Colonic mucosa (tissue), 4 donors: ENCODE measurements at places on chromosomes 6 and 20.
A peak's percentile ranks its signal among the peaks of the same experiment; 100 is the strongest.

GRCh38 chr6:131995917-131996316 lies 44.7 kb upstream of the CCN2 start:
- H3K27me3 ChIP-seq: no peaks in the 10 kb centered on the region
- no peak overlapping the region for H3K27ac ChIP-seq
- no peak for DNase-seq
- H3K4me3 ChIP-seq: no peak overlapping the region
- no peaks in the 10 kb centered on the region for H3K4me1 ChIP-seq

DNA sequence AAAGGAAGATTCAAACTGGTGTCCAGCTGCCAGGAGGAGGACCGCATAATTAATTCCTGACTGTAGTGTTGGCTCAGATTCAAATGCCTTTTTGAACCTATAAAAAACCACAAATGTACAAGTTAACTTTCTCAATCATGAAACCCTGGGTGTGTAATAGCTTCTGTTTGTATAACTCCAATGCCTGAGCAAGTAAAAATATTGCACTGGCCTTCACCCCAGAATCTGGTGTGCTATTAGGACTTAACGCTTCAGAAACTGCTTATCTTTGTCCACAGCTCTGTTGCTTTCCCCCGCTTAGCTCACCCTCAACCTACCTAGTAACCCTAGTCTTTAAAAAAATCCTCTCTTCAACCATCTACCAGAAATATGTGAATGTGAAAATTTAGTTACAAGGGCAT lies 119.1 kb upstream of the MAP7 start:
- no peak overlapping the region for H3K4me3 ChIP-seq
- DNase-seq: no peak
- H3K27ac ChIP-seq: peak overlapping the region; percentile 35
- H3K27me3 ChIP-seq: no peaks in the 10 kb centered on the region
- H3K4me1 ChIP-seq: no peaks in the 10 kb centered on the region

GRCh38 chr6:1390133-1390945 lies 963 bp downstream of the FOXF2 start:
- DNase-seq: no peak
- peaks cover 82% of the 10 kb centered on the region for H3K27me3 ChIP-seq
- H3K27ac ChIP-seq: peak overlapping the region; percentile 3
- H3K36me3 ChIP-seq: no peaks in the 10 kb centered on the region

- H3K4me1 ChIP-seq: no peaks in the 10 kb centered on the region
- H3K4me3 ChIP-seq: no peak overlapping the region
- no peaks in the 10 kb centered on the region for H3K36me3 ChIP-seq
Measured at GRCh38 chr6:63910863-63911551, 275.4 kb downstream of the PHF3 start.

DNA sequence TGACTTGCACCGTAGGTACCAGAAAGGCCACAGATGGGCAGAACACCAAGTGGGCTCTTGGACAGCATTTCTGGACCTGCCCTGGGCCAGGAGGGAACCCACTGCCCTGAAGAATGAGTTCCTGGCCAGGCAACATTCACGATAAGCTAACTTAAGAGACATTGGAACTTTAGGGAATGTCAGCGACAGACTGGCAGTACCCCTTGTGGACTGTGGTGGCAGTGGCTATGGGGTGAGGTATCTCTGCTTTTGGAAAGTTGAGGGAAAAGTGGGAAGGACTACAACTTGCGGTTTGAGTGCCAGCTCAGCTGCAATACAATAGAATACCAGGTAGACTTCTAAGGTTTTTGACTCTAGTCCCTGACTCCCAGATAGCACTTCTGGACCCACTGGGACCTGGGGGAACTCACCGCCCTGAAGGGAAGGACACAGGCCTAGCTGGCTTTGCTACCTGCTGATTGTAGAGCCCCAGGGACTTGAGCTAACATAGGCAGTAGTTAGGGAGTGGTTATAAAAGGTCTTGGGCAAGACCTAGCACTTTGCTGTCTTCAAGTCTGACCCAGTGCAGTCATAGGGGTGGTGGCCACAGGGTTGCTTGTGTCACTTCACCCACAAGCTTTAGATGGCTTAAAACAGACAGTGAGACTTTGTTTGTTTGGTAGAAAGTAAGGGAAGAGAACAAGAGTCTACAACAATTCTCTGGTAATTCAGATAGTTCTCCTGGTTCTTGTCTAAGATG lies 617.6 kb downstream of the COL12A1 start:
- no peaks in the 10 kb centered on the region for H3K4me1 ChIP-seq
- no peaks in the 10 kb centered on the region for H3K27me3 ChIP-seq
- no peak for DNase-seq
- H3K4me3 ChIP-seq: no peak overlapping the region
- H3K36me3 ChIP-seq: no peaks in the 10 kb centered on the region
